Fibroblast of mammary gland (primary cell): ENCODE measurements at places on chromosomes 1 and 21.

- no peak for DNase-seq
These were observed 837 bp downstream of the NDUFS5 start for GRCh38 chr1:39026866-39027507.

DNA sequence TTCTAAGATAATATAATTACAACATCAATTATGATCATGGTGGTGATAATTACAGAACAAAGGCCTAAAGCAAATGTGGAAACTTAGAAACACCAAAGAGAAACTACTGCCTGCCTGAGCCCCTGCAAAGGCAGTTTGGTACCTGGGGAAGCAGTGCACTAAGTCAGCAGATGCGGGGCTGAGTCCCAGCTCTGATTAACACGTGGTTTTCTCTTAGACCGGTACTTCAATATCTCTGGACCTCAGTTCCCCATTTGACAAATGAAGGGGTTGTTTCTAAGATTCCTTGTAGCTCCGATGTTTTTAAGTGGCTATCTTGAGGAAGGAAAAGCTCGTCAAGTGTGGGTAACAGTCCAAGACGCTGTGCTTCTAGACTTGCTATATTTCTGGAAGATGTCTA lies 16.7 kb upstream of the PLEKHA6 start:
- DNase-seq, result no peak

GRCh38 chr1:212035835-212036605 lies 472 bp downstream of the DTL start:
- DNase-seq, result no peak

DNA sequence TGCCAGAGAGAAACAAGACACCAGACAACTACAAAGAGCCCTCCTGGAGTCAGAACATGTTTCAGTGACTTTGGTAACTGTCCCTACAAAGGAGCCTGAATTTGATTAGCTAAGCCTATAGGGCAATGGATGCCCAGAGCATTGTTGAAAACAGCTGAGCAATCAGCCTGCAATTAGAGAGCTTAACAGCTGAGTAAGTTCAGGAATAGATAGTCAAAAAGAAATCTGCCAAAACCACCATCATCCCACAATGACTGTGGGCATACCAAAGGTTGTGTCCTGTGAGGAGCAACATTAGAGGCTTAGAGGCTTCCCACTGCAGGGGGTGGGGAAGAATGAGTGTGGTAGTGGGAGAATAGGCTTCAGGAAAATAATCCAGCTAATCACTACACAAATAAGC lies 32.1 kb downstream of the SH3BP5L start:
- no peak for DNase-seq

DNA sequence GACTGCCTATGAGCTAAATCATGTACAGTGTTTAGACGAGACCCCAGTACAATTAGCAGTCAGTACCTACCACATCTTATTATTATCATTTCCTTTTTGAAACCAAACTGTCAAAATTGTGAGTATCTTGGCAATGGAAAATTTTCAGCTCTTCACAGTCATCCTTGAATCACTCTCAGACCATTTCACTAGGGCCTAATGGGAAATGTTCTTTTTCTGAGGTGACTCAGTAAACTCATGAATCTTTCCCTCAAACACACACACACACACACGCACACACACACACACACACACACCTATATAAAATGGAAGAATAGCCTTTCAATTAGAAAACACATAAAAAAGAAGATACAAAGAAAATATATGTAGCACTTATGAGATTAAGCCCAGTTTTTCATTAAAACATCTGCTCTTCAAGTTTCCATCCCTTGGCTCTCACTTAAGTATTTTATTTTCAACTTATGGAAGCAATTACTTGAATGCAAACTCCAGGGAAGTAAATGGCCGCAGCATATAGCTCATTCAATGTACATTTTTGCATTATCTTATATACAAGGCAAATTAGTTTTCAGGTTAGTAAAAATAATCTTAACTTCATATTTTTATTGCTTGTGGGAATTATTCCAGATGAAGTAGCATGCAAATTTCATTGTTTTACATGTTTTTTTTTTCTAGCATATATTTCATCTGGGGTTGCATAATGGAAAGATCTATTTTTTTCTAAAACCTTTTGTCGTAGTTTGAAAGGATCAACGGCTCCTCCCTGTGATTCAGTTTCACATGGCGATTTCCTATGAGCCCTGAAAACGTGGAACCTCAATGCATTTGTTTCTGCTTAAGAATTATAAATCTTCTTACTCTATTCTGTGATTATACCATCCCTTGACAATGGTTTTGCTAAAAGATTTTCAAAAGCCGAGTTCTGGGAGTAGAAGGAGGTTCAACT lies 46.3 kb upstream of the TMPRSS15 start:
- DNase-seq, result peak; percentile 19

- no peak for DNase-seq
These were observed 27.1 kb upstream of the RUNX3 start for GRCh38 chr1:24957016-24957807.

GRCh38 chr1:19133360-19133759 lies 76.7 kb downstream of the UBR4 start:
- no peak for DNase-seq

DNA sequence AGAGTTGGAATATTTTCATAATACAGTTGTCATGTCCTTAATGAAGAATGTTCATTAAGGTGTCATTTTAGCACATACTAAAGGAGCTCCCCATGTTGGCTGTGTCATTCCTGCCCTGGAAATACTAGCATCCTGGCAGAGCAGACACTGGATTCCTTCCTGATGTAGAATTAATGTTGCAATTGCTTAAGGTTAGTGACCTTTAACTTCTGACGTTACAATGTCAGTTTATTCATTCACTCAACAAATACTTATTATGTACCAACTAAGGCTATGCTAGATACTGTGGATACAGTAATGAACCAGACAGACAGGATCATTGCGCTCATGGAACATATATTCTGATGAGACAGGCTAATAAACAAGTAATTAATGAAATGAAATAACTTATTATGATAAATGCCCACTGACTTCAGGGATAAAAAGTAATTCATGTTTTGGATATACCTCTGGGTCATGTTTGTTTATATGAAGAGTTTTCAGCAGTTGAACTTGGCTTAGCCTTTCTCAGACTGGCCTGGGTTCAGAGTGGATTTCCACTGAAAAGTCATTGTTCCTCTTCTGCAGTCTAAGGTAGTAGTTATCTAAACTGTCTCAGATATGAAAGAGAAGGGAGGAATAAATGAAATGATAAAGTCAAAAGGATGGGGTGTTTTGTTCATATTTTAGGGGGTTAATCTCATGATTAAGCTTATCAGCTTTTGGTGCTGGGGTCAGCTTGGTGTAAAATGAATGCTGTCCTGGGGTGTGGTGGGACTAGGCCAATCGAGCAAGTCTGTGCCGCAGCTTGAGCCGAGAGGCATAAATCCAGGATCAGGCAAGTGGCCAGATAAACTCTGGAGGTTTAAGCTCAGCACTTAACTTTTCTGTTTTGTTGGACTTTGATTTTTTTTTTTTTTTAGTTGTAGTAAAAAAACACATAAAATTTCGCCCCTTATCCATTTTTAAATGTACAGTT lies 43.3 kb upstream of the KCNQ4 start:
- DNase-seq, result peak; percentile 23

DNA sequence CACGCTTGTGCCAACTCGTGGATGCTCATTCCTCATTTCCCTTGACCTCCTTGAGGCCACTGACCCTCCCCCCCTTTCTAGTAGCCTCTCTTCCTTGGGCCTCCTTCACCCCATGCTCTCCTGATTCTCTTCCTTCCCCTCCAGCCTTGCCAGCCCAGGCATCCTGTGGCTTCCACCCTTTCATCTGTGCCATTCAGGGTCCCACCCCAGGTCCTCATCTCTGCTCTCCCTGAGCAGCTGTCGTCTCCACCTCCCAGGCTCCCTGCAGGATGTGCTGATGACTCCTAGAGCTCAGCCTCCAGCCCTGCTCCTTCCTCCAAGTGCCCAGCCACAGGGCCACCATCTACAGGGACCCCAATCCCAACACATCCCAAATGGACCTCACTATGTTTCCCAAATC lies 197.4 kb downstream of the GRIK3 start:
- DNase-seq, result no peak

DNA sequence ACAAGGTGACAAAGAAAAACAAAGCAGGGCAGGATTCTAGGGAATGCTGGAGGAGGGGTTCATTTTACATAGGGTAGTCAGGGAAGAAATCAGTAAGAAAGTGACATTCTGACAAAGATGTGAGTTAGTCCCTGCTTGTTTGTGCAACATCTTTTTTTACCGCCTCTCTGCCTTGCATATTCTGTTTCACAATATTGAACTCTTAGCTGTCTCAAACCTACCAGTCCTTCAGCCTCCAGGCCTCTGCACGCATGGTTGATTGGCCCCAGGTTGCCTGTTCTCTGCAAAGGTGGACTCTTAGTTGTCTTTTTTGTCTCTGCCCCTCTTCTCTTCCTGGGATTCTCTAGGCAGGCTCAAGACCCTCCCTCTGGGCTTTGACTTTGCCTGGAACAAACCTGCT lies 152.2 kb upstream of the RUNX1 start:
- DNase-seq, result no peak
